Caki2 (cell line): ENCODE measurements at places on chromosomes 6 and 20. TPM values are rescaled to one million over a fixed set of nuclear protein-coding genes. Genes with fewer than 3 reads are reported as not detected.

GRCh38 chr20:33724439-33725094 is 4.5 kb upstream of the PXMP4 start:
- DNase-seq, result no peak

- no peak for DNase-seq
These were observed 121.5 kb downstream of the EYA2 start for GRCh38 chr20:47016068-47016664.

DNA sequence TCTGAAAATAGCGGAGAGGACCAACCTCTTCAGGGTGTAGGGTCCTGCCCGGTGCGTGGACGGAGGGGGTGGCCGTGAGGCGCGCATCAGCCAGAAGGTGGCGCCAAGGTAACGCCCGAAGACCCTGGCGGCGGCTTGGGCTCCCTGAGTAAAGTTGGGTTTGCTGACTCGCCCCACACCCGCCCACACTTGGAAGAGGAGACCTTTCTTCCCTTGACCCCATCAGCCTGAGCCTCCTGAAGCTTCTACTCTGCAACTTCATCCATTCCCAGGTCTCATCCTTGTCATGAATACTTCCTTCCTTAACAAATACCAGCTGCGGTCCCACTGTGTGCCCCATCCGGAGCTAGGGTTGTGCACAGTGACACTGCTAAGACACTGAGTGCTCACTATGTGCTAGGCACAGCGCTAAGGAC is 14.6 kb downstream of the CD40 start:
- DNase-seq, result peak; percentile 49

GRCh38 chr20:63885264-63886053 is 9.5 kb upstream of the DNAJC5 start:
- no peak for DNase-seq

DNA sequence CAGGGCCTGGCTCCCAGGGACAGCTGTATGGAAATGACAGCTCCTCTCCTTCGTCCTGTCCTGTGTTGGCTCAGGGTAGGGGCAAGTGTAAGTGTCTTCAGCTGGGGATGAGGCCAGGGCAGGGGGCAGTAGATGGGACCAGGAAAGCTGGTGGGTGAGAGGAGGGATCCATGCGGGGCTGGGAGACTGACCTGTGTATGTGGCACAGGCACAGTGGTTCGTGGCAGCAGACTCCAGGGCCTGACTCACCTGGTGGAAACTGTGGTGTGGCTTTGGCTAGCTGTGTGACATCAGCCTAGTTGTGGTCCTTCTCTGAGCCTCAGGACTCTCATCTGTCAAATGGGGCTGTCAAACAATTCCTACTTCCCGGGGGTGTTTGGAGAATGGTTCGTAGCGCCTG is 13.7 kb upstream of the SCRT2 start:
- DNase-seq, result no peak

GRCh38 chr20:54346276-54346675 is 129.1 kb upstream of the DOK5 start:
- DNase-seq, result peak; percentile 29

The SLC16A10 gene
- 0.14 and 0.74 TPM in 2 replicates for total RNA-seq

The TCEA2 gene
- 62.0 and 90.0 TPM in 2 replicates for total RNA-seq
